NCI-H524 (cell line): ENCODE measurements at places on chromosomes 3 and 15.

DNA sequence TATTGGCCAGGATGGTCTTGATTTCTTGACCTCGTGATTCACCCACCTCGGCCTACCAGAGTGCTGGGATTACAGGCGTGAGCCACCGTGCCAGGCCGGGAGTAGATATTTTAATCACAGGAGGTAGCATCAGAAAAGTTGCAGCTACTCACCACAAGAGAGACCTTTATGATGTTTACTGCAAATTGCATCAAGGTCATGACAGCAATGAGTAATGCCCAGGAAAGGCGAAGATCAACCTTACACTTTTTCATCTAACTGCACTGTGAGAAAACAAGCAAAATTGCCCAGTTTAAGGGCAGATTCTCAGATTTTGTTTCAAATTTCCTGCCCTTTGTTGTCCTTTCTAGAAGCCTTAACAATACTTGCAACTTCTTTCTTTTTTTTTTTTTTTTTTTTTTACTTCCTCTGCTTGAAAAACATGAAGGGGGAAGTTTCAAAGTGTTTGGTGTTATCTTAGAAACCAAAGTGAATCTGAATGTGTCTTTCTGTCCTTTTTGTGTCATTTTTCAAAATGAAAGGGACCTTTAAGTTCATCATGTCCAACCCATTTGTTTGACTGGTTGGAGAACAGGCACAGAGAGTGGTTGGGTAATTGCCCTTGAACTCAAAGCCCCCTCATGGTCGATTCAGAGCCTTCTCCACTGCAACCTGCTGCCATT is 25.0 kb downstream of the TGFBR2 start:
- no peak for DNase-seq

DNA sequence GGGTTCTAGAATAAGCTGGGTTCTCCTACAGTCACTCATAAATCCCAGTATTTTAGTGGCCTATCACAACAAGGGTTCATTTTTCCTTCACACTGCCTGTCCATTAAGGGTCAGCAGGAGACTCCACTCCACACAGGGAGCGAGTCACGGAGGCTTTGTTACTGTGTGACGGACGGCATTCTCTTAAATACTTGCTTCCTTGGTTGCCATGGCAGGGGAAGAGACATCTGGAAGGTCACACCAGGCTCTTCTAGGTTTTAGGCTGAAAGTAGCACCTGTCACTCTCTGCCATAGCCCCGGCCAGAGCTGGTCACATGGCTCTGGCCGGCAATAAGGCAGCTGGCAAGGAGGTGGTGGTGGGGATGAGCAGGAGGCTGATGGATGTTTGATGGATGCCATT is 89.4 kb upstream of the ANKRD34C start:
- DNase-seq: peak; percentile 93

DNA sequence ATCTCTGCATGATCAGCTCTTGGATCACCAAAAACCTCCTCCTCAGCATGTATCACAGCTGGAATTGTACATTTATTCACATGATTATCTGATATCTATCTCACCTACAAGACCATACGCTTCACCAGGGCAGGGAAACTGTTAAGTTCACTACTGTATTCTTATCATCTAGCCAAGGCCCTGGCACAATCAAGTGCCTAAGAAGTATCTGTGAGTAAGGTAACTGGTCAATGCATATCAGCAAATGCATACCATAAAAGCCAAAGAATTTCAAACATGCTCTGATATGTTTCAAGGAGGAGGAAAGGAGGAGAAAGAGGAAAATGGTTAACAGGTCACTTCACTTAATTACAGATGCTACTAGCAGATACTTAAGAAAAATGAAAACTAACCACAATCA is 158.4 kb downstream of the LIPC start:
- DNase-seq: no peak

DNA sequence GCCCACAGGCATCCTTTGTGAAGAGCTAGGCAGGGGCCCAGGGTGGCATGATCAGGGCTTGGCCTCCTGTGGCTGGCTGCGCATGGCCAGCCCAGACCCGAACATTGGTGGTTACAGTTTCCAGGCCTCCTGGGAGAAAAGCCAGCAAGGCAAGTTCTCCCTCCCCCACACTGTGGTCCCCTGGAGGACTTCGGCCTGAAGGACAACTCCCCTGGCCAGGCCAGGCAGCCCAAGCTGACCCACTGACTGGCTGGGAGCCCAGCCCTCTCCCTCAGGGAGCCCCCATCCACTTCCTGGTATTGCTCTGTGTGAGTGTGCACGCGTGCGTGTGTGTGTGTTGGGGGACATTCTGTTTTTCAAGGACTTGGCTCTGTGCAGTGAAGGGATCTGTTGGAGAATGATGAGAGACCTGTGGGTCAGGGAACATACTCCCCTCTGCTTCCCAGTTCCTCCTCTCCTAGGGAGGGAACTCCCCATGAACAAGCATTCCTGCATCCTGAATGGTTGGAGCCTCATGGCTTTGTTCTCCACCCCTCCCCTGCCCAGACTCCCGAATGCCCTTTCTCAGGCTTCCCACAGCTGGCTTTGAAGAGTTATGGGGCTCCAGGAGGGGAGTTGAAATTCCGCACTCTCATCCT is 29.5 kb downstream of the CORO2B start:
- DNase-seq: no peak

DNA sequence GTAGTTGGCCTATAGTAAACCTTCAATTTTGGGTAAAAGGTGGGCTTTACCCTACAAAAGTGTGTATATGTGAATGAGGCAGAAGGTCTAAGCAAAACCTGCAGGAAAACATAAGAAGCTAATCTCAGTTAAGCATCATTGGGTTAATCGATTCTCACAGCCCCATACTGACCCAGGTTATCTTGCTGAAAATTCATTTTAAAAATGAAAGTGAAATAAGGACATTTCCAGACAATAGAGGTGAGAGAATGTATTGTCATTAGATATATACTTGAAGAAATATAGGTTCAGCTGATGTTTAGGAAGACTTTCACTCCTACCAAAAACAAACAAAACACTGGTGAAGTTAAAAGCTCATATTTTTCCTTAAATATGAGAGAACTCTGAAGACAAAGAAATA is 85.6 kb downstream of the MCF2L2 start:
- DNase-seq: no peak

- DNase-seq: peak; percentile 21
These were observed 15.4 kb downstream of the HHLA2 start for GRCh38 chr3:108311797-108312196.

- DNase-seq: no peak
These were observed 27.1 kb upstream of the SKIL start for GRCh38 chr3:170330366-170330765.

- peak; percentile 34 for DNase-seq
These were observed 13.7 kb downstream of the PAK6 start for GRCh38 chr15:40252438-40253166.

GRCh38 chr3:16905704-16906103 is 20.9 kb downstream of the PLCL2 start:
- peak; percentile 9 for DNase-seq

DNA sequence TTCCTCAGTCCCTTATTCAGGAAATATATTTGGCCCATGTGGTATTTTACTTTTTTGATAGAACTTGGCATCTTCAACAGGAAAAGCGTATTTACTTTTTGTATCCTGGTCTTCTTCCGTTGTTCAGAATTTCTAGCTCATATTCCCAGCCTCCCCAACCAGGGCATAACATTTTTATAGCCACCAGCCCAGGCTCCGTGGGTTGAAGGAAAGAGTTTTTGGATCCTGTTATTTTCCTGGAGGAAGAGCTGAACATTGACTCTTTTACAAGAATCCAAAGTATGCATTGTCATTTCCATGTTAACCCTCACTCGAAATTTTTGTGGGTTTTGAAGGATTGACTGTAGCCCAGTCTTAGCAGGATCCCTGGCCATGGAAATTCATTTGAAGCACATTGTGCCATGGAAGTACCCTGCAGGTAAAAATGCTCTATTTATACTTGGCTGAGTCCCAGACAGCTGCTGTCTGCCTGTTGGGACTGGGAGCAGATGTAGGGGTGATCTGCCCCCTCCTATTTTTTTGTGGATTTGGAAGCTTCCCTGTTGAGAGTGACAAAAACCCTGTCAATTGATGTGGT is 98.8 kb downstream of the AKAP13 start:
- peak; percentile 33 for DNase-seq

GRCh38 chr15:62603742-62604141 is 438.7 kb upstream of the C2CD4B start:
- DNase-seq: no peak

DNA sequence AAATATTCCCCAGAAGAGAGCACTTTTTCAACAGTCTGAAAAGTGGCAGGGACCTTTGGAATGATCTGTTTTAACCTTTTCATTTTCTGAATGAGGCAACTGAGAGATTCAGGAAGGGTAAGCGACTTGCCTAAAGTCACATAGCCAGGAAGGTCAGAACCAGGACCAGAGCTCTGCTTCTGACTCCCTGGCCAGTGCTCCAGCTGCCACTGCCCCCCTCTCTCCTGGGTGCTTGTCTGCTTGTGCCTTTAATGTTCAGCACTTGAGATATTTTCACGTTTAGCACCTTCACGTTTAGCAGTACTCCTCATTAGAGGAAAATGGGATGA is 68.3 kb downstream of the SMAD3 start:
- DNase-seq: no peak

DNA sequence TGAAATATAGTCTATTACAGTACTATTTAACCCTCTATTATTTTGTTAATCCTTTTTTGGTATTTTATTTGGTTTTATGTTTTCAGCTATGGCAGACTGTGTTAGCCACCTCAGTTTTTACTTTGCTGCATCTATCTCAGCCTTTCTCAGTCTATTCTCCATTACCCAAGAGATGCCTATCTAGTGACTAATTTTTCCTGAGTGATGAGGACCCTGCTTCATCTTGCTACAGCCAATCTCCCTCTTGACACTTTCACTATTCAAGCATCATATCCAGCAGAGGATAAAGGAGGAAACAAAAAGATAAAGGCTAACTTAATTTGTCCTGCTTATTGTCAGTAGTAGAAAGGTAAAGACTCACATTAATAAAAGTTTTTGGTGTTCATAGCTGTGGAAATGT is 141.8 kb upstream of the NECTIN3 start:
- no peak for DNase-seq

- DNase-seq: no peak
These were observed 403.5 kb downstream of the SHQ1 start for GRCh38 chr3:72444656-72445223.

DNA sequence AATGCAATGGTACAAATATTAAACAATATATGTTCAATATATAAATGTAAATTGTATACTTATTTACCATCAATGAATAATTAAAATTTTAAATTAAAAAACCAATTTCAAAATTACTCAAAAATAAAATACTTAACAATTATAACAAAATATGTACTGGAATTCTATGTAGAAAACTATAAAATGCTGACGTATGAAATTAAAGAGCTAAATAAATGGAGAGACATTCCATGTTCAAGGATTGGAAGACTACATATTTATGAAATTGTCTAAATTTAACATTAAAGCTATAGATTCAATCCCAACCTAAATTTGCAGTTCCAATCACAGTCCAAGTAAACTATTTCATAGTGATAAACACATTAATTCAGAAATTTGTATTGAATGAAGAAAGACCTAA is 1522.4 kb downstream of the SI start:
- DNase-seq: no peak

DNA sequence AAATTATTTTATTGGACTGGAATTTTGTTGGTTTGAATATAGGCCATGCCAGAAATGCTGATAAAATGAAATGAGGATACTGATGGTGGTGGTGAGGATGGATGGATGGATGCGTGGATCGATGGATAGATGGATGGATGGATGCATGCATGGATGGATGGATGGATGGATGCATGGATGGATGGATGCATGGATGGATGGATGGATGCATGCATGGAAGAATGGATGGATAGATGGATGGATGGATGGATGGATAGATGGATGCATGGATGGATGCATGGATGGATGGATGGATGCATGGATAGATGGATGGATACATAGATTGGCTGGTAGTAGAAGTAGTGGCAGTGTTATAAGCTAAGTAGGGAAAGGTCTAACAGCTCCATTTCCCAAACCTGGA is 40.1 kb downstream of the CPN2 start:
- DNase-seq: no peak

DNA sequence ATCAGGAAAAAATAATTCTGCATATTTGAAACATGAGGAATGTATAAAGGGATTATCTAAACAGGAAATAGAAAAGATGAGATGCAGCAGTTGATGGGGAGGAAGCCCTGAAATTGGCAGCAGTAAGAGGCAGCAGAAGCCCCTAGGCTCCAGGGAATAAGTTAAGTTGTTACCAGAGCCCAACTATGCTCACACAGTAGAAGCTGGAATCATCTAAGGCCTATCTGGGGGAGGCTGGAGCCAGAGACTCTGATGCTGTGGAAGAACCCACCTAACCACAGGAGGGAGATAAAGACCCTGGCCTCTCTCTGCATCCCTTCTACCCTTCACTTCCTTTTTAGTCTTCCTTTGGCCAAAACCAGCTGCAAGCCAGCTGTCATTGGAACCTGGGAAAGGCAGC is 519.7 kb downstream of the DIPK2A start:
- peak; percentile 12 for DNase-seq

GRCh38 chr3:157793745-157794144 is 290.5 kb upstream of the VEPH1 start:
- no peak for DNase-seq

DNA sequence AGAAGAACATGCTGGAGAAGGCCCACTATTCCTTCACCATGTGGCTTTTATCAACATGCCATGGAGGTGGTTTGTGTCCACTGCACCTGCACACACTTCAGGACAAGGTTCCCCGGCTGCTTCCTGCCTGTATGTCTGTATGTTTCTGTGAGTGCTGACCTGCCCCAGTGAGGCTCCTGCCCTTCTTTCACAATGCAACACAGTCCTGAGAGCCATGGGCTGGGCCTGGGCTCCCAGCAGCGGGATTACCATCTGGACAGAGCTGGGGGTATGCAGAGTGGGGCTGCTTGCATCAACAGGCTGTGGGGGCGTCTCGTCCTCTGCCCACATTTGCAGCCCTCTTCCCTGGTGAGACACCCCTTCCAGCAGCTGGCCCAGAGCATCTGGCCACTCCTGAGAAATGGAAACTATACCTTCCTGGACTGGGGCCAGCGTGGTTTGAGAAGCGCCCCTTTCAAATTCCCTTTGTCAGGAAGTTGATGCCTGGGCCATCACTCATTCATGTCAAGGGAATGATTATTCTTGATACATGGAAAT is 29.3 kb upstream of the C15orf39 start:
- peak; percentile 94 for DNase-seq

- no peak for DNase-seq
These were observed 8.4 kb upstream of the RTP1 start for GRCh38 chr3:187188931-187189330.

GRCh38 chr3:56324473-56324872 is 143.8 kb downstream of the ERC2 start:
- no peak for DNase-seq
